ENCODE measurements at places on chromosomes 12 and 14.
A peak's percentile ranks its signal among the peaks of the same experiment; 100 is the strongest.

DNA sequence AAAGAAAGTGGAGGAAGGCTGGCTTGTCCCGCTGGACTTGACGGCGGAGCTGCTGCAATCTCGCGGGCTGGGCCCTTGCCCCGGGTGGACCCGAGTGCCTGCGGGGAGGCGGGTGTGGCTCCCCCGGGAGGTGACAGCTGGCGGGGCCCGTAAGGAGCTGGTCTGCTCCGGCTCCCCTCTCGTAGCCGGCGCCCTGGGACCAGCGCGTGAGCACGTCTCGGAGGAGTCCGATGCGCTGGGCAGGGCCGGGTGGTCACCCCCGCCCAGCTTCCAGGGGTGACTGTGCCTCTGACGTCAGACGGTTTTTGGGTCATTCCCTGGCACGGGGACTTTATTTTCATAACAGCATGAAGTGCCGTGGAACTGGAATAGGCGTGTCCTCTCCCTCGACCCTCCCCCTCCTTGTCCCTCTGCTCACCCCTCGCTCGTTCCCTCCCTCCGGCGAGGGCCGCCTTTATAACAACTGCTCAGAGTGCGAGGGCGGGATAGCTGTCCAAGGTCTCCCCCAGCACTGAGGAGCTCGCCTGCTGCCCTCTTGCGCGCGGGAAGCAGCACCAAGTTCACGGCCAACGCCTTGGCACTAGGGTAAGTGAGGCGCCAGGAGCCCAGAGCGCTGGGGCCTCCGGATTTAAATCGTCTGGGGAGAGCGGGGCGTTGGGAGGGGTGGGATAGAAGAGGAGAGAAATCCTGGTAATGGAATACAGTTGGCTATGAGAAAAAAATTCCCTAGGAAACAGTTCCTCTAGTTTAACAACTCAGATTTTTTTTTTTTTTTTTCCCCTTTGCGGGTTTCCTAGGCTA lies at the start of gene GPRC5A:
Gene GPRC5A (plus strand): TSS at position 483 of the 801 bp plus-strand sequence. CDS start 16,688 bp downstream, outside the sequence.
- peak; percentile 89 for DNase-seq

DNA sequence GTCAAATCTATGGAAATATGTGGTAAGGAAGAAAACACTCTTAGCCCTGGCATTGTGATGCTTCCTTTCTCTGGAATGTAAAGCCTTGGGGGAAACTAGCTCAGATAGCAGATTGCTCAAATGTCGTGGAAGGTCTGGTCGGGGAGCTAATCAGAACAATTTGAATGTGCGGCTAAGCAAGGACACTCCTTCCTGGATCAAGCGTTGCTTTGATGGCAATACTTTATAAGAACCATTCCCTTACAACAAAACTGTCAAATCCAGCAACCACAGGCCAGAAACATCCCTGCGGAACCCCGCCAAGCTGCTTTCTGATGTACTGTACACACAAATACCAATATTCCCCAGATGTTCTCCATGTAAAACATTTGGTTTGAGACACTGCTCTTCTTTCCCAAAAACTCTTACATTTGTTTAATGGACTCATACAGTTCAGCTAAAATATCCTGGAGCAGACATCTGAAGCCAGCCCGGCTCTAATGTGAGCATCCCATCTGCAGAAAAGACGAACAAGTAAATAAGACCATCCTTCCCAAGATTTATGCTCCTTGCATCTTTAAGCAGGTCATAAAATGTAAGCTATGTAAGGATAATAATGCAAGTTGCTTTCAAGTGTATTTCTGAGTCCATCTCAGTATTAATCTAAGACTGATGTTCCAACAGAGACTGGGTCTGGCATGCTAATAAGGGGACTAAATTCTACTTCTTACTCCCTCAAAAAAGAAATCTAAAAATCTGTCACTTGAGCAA lies 20.2 kb downstream of the NUAK1 start:
- no peak for DNase-seq

- no peak for DNase-seq
Observed at GRCh38 chr12:32483499-32483898, 84.1 kb downstream of the FGD4 start.

GRCh38 chr12:56040963-56041551 lies 661 bp upstream of the RPS26 start:
- no peak for DNase-seq

- no peak for DNase-seq
Observed at GRCh38 chr12:59194794-59195193, 274.5 kb upstream of the LRIG3 start.

DNA sequence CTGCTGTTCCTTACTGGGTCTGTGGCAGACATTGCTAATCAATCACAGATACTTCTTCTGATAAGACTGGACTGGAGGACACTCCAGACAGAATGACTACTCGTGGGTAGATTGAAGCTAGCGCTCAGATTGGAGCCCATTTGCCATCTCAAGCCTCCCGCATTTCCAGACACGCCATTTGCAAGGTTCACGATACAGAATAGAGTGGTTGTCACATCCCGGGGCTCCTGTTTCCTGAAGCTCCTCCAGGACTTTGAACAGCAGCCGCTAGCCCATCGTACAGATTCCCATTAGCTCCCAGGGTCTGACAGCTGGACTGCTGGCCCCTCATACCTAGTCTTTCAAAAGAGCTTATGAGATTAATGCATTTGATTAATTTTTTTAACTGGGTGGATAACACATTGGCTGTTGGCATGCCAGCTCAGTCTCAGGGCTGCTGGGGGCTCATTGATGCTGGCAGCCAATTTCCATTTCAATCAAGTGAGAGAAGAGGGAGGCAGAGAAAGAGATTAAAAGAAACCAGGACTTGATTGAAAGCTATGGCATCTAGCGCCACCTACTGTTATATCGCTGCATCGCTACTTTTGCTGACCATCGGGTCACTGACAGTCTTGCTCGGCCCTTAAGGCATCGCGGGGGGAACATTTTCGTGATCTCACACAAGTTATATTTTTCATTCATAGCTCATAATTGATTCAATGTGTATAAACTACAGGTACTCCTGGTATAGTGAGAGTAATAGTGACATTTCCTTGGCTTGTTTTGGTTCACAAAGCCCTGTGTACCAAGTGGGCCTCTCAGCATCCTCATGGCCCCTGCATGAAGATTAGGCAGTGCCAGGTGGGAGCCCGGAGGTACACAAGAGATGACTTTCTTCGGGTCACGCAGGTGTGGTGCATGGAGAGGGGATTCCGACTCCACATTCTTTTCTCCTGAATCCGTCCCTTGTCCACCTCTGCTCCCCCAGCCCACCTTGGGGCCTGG lies 78.6 kb downstream of the CCDC60 start:
- peak; percentile 52 for DNase-seq

GRCh38 chr12:117972301-117972700 lies 3.5 kb upstream of the KSR2 start:
- DNase-seq: no peak

DNA sequence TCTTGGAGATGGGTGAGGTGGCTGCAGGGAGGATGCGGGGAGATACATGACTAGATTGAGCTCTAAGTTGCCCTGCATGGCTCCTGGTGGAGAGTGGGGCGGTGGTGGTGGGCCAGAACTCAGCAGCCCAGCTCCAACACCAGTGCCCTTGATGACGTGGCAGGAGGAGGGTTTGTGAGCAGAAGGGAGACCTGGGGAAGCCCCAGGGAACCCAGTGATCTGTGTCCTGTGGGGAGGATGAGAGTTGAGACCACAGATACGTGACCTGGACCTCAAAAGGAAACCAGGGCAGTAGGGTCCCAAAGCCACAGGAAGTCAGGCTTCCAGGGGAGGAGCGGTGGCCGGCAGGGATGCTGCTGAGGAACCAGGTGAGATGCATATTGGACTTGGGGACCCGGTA lies 989.1 kb upstream of the TMEM132C start:
- DNase-seq: no peak

DNA sequence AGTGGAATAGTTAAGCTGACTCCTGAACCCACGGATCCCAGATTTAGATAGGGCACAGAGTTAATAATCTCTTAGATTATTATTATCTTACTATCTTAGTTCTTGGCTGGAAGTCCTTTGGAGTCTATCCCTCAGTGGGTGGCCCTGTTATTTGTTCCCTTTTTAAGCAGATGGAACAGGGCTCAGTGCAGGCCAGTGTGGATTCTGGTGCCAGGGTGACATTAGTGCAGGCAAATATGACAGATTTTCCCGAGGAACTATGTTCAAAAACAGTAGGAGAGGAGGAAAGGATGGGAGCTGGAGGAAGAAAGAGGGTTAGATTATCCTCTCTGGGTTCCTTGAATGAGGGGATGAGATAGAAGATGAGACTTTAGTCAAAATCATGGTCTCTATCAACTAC lies 41.4 kb upstream of the CISTR start:
- no peak for DNase-seq

- no peak for DNase-seq
Observed at GRCh38 chr12:78864870-78865463, 393 bp downstream of the SYT1 start.

DNA sequence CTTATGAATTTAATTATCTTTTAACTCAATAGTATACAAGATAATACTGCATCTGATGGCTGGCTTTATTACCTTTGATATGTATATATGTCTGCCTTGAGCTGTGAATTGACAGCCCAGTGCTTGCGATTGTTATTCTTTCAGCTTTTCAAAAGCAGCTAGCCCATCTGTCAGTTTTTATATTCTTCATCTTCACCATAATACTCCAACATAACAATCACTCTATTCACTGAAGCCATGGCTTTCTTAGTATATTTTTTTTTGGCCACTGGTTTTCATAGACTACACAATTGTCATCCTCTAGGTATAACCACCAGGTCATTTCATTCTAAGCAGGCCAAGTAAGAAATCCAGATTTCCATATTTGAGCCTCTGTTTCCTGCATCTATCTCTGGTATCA lies 1026.1 kb downstream of the FSCB start:
- no peak for DNase-seq

DNA sequence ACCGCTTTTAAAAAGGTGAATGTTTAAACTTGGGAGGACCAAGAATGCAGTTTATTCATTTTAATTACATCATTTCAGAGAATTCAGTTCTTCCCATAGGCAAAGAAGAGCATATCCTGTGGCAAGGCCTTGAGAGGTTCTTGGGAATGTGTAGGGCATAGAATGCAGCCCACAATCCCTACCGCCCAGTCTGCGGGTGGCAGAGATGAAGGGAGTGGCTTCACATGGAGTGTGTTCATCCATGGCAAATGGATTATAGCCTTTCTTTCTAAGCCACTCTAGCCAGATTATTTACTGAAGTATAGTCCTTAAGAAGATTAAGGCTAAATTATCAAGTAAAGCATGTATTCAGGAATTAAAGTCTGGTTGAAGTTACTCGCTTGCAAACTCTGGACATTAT lies 97.4 kb downstream of the TSPAN8 start:
- no peak for DNase-seq

DNA sequence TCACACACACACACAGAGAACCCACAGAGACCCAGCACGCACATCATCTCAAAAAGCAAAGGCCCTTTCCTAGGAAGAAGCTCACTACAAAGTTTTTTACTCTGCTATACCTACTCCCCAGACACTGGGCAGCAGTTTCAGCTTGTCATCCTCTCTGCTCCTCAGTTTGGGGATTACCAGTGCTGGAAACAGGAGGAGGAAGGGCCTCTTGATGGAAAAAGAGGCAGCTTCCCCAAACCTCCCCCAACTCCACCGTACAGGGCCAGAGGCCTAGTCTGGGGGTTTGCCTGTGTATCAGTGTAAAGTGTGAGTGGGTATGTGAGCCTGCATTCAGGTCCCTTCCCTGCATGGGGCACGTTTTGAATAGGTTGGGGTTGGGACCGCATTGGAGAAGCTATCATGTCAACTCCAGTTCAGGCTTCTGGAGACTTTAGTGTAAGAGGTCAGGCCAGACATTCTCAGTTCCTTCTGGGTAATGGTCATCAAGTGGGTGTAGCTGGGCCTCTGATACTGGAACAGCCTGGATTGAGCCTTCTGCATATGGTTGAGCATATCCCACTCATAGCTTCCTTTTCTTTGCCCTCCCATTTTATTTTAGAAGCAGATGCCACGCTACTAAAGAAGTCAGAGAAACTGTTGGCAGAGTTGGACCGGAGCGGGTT lies 1.2 kb downstream of the REM2 start:
- DNase-seq: no peak

DNA sequence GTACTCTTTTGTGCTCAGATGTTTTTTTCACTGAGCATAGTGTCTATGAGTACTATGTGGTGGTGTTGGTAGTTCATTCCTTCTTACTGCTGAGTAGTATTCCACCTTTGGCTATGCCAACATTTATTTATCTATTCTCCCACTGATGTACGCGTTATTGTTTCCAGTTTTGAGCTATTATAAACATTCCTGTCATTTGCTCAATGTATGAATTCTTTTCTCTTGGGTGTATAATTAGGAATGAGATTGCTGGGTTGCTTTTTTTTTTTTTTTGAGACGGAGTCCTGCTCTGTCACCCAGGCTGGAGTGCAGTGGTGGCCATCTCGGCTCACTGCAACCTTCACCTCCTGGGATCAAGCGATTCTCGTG lies 37.5 kb upstream of the SLC2A3 start:
- no peak for DNase-seq

- DNase-seq: no peak
Observed at GRCh38 chr12:66899588-66899987, 220.7 kb upstream of the GRIP1 start.

GRCh38 chr12:132604151-132604618 lies 6.2 kb downstream of the LRCOL1 start:
- no peak for DNase-seq

GRCh38 chr14:91060351-91061055 lies at the start of gene RPS6KA5:
TSS of gene RPS6KA5 (minus strand) at chr14:91060641. CDS start at chr14:91060434, 207 bp downstream.
- peak; percentile 100 for DNase-seq

- no peak for DNase-seq
Observed at GRCh38 chr14:52307376-52307775, 6.7 kb upstream of the PTGER2 start.

DNA sequence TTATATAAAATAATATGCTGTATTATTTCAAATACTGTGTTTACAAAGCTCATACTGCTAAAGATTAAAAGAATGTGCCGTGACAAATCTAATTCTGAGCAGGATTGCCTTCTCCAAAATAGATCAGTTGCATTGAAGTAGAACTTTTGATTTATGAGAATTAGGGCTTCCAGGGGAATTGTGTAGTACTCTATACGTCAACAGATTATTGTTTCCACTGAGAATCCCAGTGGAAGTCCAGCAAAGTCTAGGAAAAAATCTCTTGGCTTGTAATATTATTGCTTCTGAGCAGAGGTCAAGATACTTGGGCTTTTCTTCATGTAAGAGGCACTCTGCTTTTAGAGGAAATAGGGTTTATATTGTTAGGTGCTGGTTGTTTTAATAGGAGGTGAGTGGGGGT lies 133.9 kb downstream of the TRHDE start:
- DNase-seq: no peak

GRCh38 chr12:89230376-89231315 lies 121.7 kb downstream of the DUSP6 start:
- no peak for DNase-seq

- no peak for DNase-seq
Observed at GRCh38 chr14:104602315-104602932, 2.1 kb downstream of the TMEM179 start.

GRCh38 chr12:120719496-120720233 lies 6.0 kb upstream of the ACADS start:
- DNase-seq: no peak

DNA sequence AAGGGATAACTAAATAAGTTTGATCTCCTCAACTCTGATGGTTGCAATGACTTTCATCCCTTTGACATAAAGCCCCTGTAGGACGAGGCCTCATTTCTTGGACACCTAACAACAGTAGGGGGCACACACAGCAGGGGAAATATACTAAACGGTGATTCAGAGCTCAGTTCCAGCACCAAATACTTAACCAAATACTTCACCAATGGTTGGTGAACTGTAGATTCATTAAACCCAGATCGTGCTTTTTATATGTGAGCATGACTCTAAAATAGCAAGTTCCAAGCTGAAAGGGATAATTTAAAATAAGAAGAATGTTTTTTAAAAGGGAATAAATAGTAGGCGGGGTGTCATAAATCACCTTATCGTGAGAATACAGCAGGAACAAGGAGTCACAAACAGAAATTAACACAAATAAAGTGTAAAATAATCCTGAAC lies 53.2 kb downstream of the ATG2B start:
- DNase-seq: no peak

Data from fibroblast of the conjunctiva (primary cell).